Stimulated activated CD8-positive, alpha-beta memory T cell treated with anti-CD3 and anti-CD28 coated beads, Interleukin-4, amount 100 ng/mL, for 4 hours (primary cell): ENCODE measurements at places on chromosomes 4 and X.

DNA sequence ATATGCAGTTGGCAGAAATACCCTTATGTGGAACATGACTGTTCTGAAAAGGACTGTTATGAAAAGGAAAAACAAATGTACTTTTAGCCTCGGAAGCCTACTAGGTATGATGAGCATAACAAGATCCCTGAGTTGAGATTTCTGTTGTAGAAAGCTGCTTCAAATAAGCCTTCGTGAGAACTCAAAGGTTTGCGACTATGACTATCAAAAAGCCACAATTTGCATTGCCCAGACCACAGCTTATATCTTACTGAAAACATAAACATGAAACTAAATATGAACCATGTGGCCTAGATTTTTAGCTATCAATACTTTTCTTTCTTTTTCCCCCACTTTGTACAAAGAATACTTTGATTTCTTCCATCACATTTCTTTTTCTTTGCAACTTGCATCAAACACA lies 398.2 kb upstream of the LCORL start:
- DNase-seq = no peak

- no peak for DNase-seq
Measured at GRCh38 chrX:35406386-35406785, 391.8 kb upstream of the MAGEB16 start.

DNA sequence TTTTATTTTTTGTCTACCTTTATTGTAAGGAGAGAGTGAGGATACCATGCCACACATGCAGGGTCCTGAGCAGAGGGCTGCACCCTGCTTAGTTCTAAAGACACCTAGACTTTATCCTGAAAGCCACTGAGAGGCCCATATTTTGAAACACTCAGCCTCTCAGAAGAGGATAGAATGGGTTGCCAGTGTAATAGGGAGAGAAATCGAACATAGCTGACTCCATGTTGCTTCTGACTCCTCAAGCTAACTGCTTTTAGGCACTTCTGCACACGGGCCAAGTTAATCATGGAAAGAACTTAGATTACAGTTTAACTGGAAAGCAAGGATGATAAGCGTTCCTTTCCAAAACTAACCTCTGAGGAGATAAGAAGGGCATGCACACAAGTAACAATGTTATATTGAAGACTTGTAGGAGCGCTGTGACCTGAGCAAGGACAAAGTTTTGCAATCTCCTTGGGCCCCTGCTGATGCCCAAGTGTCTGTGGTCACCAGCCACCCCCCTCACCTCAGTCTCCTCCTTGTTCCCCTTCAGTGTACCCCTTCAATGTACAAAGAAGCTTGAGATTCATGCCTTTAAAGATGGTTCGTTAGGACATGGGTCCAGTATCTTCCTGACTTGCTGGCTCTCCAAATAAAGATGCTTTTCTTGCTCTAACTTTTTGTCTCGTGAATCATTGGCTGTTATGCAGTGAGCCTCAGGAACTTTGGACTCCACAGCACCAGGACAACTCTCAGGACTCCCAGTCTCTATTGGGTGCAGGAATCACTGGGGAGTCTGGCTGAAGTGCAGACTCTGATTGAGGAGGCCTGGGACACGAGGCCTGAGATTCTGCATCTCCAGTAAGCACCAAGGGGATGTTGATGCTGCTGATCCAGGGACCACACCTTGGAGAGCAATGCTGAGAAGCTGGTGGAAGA lies 25.4 kb upstream of the CD99 start:
- no peak for DNase-seq

DNA sequence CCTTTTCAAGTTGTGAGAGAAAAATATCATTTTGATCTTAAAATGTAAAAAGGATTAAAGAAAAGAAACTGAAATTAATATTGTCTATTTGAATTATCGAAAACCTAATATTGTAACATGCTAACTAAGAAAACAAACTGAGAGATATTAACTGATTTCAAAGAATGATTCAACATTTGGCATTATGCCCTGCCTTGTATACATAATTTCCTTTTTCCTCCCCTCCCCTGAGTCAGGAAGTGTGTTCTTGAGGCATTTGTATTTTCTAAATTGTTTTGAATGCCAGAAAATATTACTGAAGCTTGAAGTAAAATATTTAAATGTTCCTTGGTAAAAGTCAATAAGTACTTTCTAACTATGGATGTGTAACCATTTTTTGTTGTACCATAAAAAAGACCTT lies 49.4 kb downstream of the RPS6KA3 start:
- no peak for DNase-seq

DNA sequence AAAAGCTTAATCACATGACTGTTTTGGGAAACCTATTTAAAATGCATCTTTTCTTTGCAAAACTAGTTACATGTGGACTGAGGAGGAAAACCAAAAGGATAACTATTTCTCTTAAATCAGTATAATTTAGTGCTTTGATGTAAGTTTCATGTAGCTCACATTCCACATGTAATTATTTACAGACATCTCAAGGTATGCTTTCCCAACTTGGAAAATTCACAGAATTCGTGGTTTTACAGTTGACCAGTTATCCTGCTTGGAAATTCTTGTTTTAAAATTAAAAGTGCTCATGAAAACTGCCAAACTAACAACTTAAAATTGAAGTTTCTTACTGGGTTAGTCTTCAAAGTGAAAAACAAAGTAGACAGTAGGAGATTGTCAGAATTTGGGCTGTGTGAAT lies 52.4 kb downstream of the EDNRA start:
- DNase-seq = no peak

DNA sequence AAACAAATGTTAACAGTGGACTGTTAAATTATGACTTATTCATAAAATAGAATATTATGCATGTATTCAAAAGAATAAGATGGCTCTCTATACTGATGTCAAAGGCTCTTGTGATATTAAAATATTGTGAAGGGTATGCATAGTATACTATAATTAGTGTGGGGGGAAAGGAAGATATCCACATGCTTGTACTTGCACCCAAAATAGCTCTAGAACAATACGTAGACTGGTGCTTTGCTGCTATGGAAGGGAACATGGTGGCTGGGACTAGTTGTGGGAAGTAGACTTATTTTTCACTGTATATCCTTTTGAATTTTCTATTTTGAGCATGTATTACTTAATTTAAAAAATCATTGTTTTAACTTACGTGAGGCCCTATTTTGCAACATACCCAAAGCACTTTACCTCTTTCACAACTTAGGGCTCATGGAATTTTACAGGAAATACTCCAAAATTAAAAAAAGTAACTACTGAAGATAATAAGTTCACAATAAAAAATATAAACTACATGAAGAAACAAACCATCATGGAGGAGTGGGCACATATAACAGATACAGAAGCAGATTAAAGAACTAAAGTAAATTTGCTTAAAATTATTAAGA lies 7.9 kb downstream of the PGRMC2 start:
- no peak for DNase-seq
